Stimulated activated CD4-positive, alpha-beta T cell treated with anti-CD3 and anti-CD28 coated beads, Interleukin-15, amount 100 ng/mL, for 48 hours (primary cell): ENCODE measurements at places on chromosomes 11 and 22.

DNA sequence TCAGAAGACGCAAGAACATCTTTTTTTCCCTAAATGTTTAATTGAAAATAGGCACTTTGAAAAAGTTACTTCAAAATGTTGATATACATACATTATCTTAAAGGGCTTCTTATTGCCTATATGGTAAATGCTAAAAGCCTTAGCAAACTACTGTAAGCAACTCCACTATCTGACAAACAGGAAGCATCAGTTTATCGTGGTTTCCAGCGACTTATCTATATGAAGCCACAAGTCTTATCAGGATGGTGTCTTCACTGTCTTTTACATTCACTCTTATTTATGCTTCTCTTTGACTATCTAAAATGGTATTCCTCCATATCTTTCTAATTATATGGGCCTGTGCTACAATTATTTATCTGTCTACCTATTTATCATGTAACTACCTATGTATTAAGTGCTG is 2091.9 kb downstream of the LRRC4C start:
- DNase-seq = no peak

DNA sequence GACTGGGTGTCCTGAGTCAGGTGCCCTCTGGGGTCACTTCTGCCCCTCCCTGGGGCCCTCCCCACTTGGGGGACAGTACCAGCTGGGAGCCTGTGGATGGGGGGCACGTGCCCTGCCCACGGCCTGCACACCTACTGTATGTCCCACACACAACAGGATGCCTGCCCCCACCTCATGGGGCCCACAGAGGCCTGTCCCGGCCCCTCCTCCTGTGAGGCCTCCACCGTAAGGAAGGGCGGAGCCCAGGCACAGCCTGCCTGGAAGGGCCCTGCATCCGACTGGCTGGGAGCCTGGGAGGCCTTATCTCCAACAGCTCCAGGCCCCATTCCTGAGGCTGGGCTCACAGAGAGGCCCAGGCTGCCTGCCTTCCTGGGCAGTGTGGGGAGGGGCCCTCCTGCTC is 47.8 kb downstream of the BRSK2 start:
- no peak for DNase-seq

DNA sequence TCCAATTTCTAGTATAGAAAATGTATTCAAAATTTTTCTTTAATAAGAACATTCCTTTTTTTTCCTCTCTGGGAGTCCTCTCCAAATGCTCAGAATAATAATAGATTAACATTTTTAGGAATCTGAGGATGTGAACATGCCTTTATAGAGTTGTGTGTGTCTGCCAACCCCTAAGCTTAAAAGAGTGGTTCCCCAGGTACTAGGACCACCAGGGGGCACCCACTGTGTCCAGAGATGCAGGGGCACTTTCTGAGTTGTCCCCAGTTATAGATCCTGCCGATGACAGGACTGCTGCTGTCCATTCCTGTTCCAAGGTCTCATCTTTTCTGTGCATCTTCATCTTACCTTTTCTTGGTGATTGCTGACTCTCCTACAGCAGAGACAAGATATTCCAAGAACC is 27.0 kb upstream of the MICAL2 start:
- no peak for DNase-seq

DNA sequence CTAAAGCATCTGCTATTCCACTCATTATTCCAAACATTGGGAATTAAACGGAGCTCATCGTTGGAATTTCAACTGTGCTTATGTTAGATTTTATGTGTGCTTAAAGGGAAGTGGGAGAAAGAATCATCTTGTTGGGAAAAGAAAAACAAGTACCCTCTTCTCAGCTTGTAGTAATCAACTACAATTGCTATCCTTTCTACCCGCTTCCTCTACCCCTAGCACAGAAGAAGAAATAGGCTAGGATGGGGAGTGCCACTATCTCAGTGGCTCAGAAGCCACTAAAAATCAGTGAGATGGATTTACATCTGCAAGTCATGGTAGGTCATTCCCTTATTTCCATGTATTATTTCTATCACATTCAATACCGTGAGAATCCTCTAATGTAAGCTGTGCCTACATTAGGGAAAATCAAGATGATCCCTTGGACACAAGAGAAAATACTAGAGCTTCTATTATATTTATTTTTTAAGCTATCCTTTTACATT is 97.9 kb upstream of the CD44 start:
- no peak for DNase-seq

DNA sequence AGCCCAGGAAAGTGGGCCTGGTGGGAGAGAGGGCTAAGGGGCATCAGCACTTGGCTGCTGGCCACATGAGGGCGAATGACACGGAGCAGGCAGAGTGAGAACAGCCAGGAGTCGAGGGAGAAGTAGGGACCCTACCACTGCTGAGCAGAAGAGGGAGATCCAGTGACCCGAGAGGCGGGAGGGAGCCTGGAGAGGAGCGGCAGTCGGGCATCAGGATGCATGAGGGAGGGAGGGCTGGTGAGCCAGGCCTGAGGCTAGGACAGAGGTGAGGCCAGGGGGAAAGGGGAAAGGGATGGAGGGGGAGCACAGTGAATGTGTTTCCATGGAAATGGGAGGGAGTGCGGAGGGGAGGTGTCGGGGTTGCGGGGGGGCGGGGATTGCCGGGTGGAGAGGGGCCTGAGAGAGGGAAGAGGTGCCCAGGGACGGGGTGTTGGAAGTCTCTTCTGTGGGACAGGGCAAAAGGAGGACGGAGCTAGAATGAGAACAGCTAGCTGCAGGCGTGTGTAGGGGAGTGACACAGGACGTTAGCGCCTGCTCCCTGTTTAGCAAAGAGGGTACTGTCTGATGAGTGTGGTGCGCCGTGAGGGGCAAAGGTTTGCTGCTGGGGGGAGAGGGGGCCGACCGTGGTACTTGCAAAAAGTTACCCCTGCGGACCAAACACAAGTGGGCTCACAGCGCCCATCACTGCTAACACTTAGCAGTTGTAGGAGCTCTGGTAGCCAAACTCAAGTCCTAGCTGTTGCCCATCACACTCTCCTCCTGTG is 37.1 kb upstream of the WNT11 start:
- no peak for DNase-seq

DNA sequence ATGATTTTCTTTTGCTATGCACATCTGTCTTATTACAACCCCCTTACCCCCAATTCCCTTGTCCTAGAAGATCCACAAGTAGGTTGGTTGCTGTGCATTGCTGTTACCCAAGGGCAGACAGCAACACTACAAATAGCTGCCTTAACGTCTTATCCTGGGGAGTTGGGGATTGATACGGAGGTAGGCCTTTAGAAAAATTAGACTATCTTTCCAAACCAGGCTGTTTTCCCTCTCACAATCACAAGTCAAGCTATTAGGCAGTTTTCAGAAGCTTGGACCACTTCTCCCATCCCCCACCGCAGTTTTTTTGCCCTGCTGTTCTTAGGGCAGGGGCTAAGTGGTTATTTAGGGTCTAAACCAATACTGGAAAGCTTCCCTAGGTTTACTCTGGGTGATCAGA is 2.8 kb upstream of the PHLDB1 start:
- no peak for DNase-seq

DNA sequence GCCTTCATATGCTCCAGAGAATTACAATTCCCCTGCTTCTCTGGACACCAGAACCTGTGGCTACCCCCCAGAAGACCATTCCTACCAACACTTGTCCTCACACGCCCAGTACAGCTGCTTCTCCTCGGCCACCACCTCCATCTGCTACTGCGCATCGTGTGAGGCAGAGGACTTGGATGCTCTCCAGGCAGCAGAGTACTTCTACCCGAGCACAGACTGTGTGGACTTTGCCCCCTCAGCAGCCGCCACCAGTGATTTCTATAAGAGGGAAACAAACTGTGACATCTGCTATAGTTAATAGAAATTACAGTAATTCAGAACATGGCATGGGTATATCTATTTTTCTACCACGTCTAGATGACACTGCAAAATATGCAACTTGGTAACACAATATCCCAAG is 9.8 kb downstream of the POU2AF3 start:
- no peak for DNase-seq

GRCh38 chr11:133660202-133660568 is 127.9 kb upstream of the OPCML start:
- no peak for DNase-seq

DNA sequence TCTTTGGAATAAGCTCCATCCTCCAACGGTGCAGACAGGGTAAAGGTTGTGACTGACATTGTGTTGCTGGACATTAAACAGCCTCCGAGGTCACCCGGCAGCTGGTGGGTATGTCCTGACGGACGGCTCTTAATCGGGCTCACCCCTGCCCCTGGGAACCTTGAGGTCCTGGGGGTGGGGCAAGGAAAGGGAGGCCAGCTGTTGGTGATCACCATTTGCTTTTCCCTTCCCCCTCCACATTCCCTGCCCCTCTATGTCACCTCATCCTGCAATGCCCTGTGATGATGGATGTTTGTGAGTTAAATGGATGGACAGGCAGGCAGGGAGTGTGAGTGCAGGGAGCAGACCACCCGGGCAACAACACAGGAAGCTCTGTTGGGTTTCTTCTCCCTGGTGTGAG is 26.3 kb downstream of the APLNR start:
- DNase-seq = no peak

DNA sequence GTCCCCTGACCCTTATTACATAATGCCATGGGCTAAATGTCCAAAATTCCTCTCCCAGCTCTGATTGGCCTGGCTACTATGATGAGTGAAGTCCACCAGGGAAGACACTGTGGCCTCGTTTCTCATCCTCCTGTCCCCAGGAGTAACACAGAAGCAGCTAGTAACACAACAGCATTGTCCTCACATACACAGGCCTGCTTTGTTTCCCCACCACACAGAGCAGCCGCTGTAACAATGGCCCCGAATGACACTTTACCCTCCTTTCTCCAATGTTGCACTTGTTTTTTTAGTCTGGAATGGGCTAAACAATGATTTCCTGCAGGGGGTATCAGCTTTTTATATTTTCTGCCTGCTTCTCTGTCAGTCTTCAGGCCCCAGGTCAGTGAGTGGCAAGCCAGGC is at the start of gene PRR5L:
TSS of gene PRR5L (plus strand) at position 363 of the 400 bp plus-strand sequence. CDS start 104,834 bp downstream, outside the sequence.
- no peak for DNase-seq
